ENCODE measurements at places on chromosomes 1 and 21.

DNA sequence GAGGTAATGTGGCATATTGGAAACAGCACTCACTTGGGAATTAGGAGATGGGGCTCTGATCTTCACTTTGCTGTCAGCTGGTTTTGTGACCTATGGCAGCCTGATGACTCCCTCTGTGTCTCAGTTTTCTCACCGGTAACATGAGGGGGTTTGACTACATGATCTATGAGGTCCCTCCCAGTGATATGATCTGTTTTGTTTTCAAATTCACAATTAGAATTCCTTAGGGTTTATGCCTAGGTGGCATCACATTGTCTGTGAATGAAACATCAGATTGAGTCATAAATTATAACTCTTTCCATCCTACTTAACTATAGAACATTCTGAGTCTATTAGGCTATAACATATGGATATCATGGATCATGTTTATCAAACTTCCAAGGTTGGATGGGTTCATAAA, 386.6 kb downstream of the PTBP2 start:
- DNase-seq: no peak

DNA sequence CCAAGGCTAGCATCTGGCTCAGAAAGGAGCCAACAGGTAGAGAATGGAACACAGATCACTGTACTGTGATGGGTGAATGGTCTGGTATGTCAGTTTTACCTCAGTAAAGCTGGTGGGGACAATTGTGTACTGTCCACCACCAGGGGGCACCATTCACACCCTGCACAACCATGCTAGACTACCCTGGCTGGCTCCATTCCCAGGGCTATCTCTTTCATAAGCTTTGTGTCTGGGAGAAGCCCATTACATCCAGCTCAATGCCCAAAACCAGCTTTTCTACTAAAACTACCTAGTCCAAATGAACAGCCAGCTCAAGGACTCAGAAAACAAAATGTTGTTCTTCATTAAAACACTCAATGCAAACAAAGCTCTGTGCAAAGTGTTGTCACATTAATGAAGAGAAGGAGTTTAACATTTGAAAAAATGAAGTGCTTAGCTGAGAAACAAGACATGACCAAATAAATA, 62.0 kb upstream of the RASAL2 start:
- DNase-seq: no peak

- DNase-seq: no peak
Measured at GRCh38 chr1:65425006-65425405, 4.5 kb downstream of the LEPR start.

DNA sequence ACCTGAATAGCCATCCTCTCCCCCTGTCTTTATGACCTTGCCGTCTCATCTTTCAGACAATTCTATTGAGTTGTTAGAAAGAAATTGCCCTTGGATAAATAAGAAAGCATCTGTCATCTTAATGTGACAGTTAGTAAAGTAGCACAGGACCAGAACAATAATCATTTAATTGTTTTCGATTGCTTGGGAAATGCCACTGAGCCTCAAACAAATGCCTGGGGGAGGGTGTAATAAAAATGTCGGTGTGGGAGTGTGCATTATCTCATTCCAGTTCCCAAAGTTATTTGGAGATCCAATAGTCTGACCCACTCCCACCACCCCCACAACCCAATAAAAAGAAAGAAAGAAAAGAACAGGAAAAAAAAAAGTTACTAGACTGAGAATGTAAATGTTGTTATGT, 509.3 kb upstream of the LRRC7 start:
- DNase-seq: no peak

DNA sequence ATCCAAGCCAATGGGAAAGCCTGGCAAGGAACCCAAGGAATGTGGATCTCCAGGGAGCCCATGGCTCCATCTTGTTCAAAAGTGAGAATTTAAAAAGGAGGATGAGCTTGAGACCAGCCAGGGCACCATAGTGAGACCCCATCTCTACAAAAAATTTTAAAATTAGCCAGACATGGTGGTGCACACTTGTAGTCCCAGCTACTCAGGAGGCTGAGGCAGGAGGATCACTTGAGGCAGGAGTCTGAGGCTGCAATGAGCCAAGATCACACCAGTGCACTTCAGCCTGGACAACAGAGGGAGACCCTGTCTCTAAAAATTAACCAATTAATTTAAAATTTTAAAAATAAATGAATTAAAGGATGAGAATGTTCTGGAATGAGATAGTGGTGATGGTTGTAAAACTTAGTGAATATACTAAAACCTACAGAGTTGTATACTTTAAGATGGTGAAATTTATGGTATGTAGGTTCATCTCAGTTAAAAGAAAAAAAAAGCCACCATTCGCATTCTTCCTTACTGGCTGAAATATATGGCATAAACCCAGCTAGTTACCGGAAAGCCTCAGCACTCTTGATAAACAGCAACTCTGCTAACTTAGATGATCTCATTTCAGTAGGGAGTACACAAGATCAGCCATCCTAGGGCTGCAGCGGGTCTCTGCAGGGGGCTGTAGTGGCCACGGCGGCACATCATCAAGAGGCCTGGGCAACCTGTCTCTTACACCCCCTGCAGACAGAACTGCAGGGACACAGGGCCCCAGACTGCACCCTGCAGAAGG, 48.3 kb upstream of the H6PD start:
- no peak for DNase-seq

GRCh38 chr1:86487131-86487810, 18.5 kb downstream of the CLCA1 start:
- DNase-seq: no peak

DNA sequence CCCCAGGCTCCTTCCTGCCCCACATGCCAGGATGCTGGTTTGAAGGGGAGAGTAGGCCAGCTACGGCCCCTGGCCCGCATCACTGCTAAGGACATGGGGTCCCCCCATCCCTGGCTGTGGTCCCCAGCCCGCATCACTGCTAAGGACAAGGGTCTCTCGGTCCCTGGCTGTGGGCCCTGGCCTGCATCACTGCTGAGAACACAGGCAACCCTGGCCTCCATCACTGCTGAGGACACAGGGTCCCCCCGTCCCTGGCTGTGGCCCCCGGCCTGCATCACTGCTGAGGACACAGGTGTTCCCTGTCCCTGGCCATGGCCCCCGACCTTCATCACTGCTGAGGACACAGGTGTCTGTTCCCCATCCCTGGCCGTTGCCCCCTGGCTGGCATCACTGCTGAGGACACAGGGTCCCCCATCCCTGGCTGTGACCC, 448 bp upstream of the OBSCN start:
- DNase-seq: no peak

GRCh38 chr1:31866450-31867032, 50.7 kb upstream of the SPOCD1 start:
- DNase-seq: no peak

DNA sequence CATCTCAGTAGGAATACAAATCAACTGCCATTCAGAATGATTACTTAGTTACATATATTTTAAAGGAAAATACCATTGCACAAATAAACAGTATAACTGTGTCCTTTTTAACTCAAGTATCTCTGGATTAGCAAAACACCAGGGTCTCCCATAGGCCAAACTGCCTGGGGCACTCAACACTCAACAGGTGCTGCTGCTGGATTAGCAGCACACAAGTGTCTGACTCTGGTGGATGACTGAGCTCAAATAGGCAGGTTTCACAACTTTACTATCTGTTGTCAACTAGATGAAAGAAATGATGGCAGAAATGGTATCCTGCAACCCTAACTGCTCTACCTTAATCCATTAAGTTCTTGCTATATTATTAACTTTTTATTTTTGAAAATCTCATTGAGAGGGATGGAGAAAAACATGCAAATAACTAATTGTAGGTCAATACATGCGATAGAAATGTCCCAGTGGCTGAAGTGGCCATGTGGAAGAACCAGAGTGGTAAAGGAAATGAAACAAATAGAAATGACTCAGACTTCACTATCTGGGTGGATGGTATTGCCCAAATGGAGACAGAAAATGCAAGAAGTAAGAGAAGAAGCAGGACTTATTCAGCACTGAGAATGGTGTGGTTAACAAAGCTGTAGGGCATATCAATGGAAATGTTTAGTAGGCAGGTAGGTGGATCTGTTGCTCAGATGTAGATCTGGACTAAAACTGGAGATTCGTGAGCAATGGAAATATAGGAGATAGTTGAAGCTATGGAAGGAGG, 90.8 kb upstream of the CCDC190 start:
- DNase-seq: no peak

- no peak for DNase-seq
Measured at GRCh38 chr1:228004856-228005462, 1.8 kb upstream of the WNT3A start.

DNA sequence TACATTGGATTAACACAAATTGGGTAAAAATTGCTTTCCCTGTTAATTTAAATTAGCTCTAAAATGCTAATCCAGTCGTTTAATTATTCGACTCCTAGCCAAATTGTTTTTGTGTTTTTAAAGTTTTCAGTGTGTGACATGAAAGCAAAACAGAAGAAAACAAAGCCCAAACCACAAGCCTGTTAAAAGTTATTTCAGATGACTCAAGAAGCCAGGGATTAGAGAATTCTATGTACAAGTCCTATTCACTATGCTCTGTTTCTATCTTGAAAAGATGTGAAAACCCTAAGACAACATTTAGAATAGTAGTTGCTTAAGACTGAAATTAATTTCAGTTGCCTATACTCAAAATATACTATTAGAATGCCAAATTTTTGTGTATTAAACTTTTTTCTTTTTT, 294.8 kb upstream of the ADAMTS5 start:
- no peak for DNase-seq

- DNase-seq: no peak
Measured at GRCh38 chr21:26049803-26050202, 120.8 kb downstream of the APP start.

DNA sequence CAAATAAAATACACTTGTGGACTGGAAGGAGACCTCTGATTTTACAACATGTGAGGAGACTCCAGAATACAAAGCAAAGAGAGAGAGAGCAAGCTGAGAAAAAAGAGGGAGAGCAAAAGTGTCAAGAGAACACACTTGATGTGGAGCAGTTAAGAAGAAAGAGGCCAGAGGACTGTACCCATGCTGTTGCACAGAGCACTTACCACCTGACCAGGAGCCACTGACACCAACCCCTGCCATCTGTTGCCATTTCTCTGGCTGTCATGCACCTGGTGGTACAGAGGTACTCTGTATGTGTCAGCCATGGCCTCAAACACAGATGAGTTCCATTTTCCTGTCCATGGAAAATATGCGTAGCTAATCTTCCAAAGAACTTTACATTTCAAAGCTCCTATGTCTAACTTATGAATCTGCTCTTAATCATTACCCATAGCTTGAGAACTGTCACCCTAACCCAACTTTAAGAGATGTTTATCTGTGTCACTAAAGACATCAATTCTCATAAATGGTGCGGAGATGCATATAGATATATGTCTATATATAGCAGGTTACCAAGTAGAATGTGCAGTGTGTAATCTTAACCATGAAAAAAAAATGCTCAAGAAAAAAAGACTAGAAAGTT, 32.8 kb upstream of the ABCD3 start:
- DNase-seq: no peak

GRCh38 chr1:178311164-178311563, 185.6 kb downstream of the CLEC20A start:
- DNase-seq: no peak

DNA sequence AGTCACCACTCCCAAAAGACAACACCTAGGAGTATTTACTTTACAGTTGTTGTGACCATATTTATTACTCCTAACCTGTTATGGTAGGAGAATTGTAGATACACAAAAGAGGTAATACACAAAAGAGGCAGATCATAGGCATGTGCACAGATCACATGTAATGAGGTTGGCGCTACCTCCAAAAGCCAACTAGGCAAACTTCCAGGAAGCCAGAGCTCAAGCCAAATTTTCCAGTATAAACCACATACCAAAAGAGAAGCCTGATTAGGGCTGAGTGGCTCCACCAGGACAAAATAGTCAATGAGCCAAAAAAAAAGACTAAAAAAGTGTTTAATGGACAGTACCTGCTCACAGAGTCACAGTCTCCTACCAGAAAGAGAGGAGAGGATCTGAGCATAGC, 195.0 kb upstream of the PBX1 start:
- DNase-seq: no peak

DNA sequence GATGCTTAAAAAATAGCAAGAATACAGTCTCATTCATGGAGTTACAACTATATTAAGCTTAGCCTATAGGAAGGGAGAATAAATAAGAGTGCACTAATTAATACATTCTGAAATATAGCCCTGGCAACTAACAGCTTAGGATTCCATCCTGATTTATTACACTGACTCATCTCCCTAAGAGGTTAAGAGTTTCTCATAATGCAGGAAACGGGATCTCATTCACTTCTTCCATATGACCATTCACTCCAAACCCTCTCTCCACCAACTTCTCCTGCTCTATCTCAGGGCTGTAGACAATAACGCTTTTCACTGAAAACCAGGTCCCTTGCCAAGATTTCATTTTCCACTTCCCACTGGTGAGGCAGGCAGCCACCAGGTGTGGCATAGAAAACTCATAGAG, 168.5 kb upstream of the PLD5 start:
- DNase-seq: no peak

DNA sequence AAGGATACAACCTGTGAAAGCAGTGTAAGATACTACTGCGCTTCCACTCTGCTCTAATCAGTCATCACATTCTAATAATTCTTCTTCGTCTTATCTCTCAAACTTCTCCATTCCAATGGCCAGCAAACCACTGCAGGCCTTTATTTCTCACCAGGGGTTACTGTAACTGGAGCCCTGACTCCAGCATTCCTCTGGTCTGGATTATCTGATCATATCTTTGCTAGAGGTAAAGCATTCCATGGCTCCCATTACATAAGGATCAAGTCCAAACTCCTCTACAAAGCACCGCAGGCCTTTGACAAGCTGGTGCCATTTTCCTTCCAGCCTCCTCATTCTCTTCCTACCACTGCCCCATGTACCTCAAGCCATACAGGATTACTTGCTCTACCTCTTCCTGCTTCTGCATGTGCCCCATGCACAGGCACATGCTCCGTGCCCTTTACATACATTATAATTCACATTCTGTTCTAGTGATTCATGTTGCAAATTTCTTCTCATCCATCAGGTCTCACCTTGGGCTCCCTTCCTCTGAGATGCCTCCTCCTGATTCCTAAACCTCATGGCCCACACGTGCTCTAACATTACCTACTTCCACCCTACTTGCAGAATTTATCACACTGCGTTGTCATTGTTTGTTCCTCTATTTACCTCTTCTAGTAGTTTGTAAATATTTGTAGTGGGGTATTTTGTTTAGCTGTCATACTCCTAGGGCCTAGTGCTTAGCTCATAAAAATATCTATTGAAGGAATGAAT, 9.3 kb upstream of the SERBP1 start:
- no peak for DNase-seq

GRCh38 chr1:157047062-157047410, 1.5 kb upstream of the ARHGEF11 start:
- no peak for DNase-seq

DNA sequence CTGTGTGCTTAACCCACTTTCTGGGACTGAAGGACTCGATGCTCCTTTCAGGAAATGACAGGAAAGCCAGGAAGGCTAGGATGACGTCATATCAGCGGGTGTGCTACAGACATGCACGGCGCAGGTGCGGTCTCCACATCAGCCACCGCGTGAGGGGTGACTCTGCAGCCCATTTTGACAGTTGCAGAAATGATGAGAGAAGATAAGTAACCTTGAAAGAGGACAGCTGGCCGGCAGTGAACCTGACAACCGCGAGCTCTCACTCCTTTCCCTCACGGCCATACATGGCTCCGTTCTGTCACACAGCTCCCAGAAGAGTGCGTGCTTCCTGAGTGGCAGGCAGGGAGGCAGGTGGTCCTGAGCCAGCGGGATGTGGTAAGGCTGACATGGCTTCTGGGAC, 1.7 kb upstream of the KRTAP10-5 start:
- DNase-seq: no peak

GRCh38 chr1:9169601-9170137, 40.8 kb upstream of the GPR157 start:
- DNase-seq: no peak

GRCh38 chr1:199490769-199491527, 536.6 kb upstream of the NR5A2 start:
- DNase-seq: no peak

Measured in naive thymus-derived CD8-positive, alpha-beta T cell (primary cell).